Central memory CD8-positive, alpha-beta T cell (primary cell): ENCODE measurements at places on chromosomes 12 and 14.

GRCh38 chr14:58792416-58792815 is 154.7 kb downstream of the DACT1 start:
- no peak for DNase-seq

GRCh38 chr14:64233531-64234190 is 60.5 kb downstream of the ESR2 start:
- no peak for DNase-seq

DNA sequence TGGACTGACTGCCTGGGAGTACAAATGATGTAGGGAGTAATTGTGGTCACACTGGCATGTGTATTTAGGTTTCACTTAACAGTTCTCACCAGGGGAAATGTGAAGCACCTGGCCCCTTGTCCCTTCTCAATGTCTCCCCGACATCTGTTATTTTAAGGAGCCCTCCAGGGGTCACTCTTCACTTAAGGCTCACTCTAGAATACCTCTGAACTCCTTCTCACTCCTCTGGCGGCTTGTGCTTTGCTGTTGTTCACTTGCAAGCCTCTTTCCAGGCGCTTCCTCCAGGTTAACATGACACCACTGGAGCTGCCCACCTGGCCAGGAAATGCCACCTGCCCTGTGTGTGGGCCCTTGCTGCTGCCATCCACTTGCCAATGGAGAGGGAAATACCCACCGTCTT is 56.5 kb upstream of the GZMB start:
- DNase-seq: no peak

DNA sequence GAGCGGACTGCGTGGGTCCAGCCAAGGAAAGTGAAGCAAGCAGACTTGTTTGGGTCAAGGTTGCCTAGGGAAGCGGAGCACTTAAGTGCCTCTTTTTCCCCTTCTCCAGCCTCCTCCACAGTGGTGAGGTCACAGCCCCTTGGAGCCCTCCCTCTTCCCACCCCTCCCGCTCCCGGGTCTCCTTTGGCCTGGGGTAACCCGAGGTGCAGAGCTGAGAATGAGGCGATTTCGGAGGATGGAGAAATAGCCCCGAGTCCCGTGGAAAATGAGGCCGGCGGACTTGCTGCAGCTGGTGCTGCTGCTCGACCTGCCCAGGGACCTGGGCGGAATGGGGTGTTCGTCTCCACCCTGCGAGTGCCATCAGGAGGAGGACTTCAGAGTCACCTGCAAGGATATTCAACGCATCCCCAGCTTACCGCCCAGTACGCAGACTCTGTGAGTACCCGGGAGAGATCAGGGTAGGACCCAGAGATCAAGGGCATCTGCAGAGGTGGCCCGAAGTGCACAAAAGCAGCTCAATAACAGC is at the start of gene TSHR:
Gene TSHR (plus strand): TSS at position 206 of the 526 bp plus-strand sequence. CDS start 60 bp downstream, at position 266.
- no peak for DNase-seq

DNA sequence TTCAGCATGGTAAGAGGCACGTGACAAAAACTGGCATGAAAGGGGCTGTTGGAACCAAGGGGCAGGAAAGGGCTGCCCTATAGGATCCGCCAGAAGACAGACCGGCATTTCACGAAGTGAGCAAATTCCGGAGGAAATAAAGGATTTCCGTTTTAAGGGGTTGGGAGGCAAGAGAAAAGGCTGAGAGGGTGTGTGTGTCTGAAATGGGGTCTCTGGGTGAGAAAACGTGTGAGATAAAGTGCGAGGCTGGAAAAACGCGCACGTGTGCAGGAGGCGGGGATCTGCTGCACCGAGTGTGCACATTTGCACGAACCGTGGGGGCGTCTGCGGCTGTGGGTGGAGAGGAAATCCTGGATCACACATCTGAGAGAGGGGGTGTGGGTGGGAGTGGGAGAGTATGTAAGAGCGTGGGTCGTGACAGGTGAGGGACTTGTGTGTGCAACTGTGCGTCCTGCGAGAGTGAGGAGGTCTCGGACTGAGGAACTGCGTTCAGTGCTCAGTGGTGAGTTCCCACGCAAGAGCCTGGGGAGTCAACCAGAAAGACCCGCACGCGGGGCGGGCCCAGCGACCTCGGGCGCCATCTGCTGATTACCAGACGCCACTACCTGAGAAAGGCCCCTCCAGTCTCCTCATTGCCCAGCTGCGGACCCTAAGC is 37.0 kb upstream of the P2RX7 start:
- DNase-seq: peak; percentile 72

DNA sequence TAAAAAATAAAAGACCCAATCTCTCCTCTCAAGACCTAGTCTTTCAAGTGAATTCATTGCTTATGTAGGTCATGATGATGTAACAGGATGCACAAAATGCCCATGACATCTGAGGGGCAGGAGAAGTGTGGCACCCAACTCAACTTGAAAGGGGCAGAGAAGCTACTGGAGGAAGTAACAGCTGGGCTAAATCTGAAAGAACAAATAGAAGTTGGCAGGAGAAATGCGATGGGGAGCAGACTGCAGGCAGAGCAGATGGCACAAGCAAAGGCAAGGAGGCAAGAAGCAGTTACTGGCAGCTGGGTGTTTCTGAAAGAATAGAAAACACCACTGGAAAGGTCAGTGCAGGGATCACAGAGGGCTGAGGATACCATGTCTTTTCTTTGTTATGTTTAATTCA is 14.6 kb downstream of the SLC38A4 start:
- no peak for DNase-seq

DNA sequence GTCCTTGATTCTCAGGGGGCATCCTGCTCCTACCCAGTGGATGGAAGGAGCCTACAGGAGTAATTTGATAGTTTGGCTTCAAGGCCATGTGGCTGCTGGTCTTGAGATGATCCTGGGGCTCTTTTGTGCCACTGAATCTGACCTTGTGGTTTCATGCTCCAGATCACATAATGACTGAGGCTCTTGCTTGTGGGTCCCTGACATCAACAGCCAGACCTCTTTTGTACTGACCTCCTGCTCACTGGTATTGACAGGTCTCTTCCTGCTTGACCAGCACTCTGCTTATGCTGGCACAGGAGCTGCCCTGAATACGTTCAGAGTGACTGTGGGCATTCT is 23.2 kb upstream of the JPH4 start:
- no peak for DNase-seq

DNA sequence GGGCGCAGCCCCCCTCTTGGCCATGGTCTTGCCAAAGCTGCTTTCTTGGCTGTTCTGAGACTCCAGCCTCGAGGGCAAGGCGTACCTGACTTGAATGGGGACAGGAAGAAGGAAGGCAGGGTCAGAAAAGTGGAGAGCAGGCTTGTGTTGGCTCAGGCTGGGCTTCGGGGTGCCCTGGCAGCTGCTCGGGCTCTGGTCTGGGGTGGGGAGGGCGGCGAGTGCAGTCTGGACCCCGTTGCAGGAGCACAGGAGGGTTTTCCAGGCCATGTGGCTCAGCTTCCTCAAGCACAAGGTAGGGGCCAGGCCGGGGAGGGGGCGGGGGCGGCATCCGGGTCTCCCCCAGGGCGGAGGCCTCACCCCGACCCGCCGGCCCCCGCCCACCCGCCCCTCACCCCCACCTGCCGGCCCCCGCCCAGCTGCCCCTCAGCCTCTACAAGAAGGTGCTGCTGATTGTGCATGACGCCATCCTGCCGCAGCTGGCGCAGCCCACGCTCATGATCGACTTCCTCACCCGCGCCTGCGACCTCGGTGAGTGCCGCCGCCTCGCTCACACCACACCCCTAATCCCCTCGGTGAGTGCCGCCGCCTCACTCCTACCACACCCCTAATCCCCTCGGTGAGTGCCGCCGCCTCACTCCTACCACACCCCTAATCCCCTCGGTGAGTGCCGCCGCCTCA is 4.2 kb downstream of the NOC4L start:
- DNase-seq: no peak

GRCh38 chr12:68240975-68241374 is 12.4 kb downstream of the IL22 start:
- peak; percentile 17 for DNase-seq

DNA sequence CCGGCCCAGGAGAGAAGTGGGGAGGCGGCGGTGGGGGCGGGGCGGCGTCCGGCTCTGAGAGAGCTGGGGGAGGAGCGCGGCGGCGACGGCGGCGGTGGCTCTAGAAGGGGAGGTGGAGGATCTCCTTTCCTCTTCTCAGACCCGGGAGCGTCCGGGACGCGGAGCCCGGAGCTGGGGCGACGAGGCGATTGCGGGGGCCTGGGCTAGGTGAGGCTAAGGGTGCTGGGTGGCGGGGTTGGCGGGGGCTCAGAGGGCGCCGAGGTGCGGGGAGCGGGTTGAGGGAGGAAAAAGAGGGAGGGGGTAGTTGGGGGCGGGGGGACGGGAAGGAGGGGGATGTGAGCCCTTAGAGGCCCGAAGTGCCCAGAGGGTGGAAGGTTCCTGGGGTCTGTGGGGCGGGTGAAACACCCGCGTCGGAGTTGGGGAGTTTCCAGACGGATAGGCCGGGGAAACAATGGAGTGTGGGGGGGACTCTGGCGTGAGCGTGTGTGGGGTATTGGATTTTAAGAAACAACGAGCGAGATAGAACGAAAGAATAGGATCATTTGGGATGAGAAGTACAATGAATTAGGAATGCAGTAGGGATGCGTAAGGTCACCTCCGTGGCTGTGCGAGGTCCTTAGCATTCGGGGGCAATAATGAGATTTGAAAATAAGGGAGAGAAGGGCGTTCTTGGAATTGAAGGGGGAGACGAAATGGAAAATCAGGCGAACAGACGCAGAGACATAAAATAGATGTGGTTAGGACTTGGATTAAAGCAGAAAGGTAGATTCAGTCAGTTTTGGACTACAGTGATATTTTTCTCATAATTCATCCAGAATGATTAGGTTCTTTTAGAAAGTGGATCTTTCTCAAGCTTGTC is at the start of gene SPATS2:
Gene SPATS2 (plus strand): TSS at position 82 of the 859 bp plus-strand sequence. CDS start 93,551 bp downstream, outside the sequence.
- no peak for DNase-seq

GRCh38 chr14:24353559-24354481 is 14.0 kb upstream of the RIPK3 start:
- DNase-seq: no peak

- no peak for DNase-seq
Measured at GRCh38 chr12:2378835-2379330, 326.1 kb downstream of the CACNA1C start.
